SJSA1 (cell line): ENCODE measurements at places on chromosomes 2 and 18. TPM values are rescaled to one million over a fixed set of nuclear protein-coding genes. Genes with fewer than 3 reads are reported as not detected.

The IL1B gene
- 4.2 and 4.3 TPM in 2 replicates for total RNA-seq

The AGXT gene
- 0.26 TPM in 1 of 2 replicates, not detected in the other for total RNA-seq

The LAMA3 gene
- total RNA-seq = 0.25 and 0.61 TPM in 2 replicates

- no peak overlapping the region for H3K4me3 ChIP-seq
- no peaks in the 10 kb centered on the region for H3K27me3 ChIP-seq
- peaks cover 14% of the 10 kb centered on the region for H3K4me1 ChIP-seq
- H3K27ac ChIP-seq = no peak overlapping the region
- H3K36me3 ChIP-seq = no peaks in the 10 kb centered on the region
These were observed 88.6 kb upstream of the ID2 start for GRCh38 chr2:8593243-8593642.

- H3K27ac ChIP-seq = no peak overlapping the region
- DNase-seq = no peak
- H3K4me1 ChIP-seq = peaks cover 37% of the 10 kb centered on the region
- H3K4me3 ChIP-seq = no peak overlapping the region
- no peaks in the 10 kb centered on the region for H3K36me3 ChIP-seq
These were observed 99.5 kb upstream of the RMDN2 start for GRCh38 chr2:37825586-37825985.
